Omental fat pad (tissue), 4 donors: ENCODE measurements at places on chromosomes 6 and 20.

DNA sequence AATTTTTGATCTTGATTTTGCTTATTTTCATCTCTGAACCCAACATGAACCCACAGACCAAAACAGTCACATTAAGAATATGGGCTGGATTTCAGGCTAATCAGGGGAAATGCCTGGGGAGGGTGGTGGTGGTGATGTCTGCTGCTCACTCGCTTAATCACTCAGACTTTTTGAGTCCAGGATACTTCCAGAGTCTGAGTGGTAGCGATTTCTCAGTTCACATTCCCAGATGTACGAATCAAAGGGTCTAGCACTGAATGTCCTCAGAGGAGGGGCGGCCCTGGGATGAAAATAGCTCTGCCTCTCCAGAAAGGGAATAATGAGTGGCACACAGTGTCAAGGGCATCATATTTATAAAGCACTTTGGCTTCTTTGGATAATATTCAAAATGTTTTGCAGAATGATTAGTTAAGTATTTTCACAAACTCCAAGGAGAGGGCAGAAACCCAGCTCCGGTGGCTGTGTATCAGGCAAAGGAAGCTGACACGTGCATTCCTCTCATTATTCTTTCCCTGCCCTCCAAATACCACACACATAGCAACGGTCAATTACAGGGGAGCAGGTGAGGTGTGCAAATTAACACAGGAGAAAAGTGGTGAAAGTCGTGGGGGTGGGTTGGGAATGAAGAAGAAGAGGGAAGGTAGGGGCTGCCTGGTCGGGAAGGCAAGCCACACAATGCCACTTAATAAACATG, 345.2 kb upstream of the RSPO3 start:
- DNase-seq, result no peak

- no peak for DNase-seq
Observed at GRCh38 chr20:43916881-43917371, 2.3 kb downstream of the TOX2 start.

GRCh38 chr6:158643836-158644230, 710 bp downstream of the DYNLT1 start:
- DNase-seq, result no peak

- no peak for DNase-seq
Observed at GRCh38 chr20:51127713-51128112, 104.8 kb upstream of the KCNG1 start.

GRCh38 chr6:26273673-26274588, 91.1 kb upstream of the BTN3A2 start:
- DNase-seq, result no peak

DNA sequence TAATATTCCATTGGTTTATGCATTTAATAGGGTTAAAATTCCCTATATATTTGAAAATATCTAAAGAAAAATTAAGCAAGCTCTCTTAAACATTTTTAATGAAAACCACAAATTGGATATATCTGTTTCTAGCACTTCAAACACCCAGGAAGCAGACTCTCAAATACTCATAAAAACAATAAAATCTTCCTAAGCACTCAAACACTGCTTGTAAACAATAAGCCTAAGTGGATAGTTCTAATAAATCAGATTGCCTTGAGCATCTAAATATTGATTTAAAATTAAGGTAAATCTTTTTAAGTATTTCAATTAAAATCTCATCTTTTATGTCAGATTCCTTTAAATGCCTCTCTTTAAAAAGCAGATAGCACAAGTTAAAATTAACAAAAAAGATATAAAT, 254.4 kb downstream of the KCNQ5 start:
- DNase-seq, result no peak

DNA sequence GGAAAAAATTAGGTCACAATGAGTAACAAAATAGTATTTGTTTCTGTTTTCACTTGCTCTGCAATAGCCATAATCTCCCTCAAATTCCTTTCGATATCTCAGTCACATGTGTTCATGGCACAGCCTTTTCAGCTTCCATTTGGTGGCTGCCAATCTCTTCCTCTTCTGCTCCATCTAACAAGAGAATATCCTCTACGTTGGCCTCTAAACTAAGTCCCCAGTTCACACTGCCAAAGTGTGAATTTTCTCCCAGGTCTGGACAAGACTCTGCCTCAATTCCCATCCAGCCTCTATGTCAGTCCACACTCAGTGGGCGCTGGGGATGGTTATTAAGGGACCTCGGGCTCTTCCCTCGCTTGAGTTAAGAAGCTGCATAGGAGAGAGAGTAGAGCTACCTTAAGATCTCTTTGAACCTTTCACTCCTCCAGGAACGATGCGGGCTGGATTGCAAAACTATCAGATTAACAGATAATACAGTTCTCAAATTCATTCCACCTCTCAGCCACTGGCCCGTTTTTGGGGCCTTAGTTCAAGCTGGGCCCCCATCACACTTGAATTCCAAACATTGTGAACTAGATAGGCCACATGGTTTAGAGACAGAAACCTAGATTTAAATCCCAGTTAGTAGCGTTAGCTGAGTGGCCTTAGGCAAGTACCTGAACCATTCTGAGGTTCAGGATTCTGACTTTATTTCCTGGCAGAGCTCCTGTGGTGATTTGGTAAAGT, 250.2 kb upstream of the QKI start:
- no peak for DNase-seq

GRCh38 chr20:16490696-16491095, 82.6 kb downstream of the KIF16B start:
- DNase-seq, result no peak

GRCh38 chr20:61185181-61185580, 66.9 kb upstream of the CDH4 start:
- no peak for DNase-seq

GRCh38 chr6:53369876-53370515, 21.2 kb upstream of the ELOVL5 start:
- no peak for DNase-seq

- no peak for DNase-seq
Observed at GRCh38 chr6:2503816-2504494, 246.8 kb downstream of the MYLK4 start.

- no peak for DNase-seq
Observed at GRCh38 chr20:29079769-29080690, 2177.4 kb upstream of the DEFB115 start.

- no peak for DNase-seq
Observed at GRCh38 chr20:24721891-24722568, 227.0 kb upstream of the CST7 start.

DNA sequence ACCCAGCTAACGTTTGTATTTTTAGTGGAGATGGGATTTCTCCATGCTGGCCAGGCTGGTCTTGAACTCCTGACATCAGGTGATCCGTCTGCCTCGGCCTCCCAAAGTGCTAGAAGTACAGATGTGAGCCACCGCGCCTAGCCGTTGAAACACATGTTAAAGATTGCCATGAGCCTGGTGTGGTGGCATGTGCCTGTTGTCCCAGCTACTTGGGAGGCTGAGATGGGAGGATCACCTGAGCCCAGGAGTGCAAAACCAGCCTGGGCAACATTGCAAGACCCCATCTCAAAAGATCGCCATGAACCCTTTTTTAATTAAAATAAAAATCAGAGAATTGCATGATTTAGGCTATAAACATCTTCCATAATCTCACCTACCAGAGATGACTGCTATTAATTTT, 2.7 kb downstream of the EFCAB8 start:
- DNase-seq, result no peak

GRCh38 chr6:168147205-168147738, 68.3 kb upstream of the FRMD1 start:
- DNase-seq, result no peak

GRCh38 chr6:21823371-21823770, 229.8 kb downstream of the SOX4 start:
- DNase-seq, result no peak

DNA sequence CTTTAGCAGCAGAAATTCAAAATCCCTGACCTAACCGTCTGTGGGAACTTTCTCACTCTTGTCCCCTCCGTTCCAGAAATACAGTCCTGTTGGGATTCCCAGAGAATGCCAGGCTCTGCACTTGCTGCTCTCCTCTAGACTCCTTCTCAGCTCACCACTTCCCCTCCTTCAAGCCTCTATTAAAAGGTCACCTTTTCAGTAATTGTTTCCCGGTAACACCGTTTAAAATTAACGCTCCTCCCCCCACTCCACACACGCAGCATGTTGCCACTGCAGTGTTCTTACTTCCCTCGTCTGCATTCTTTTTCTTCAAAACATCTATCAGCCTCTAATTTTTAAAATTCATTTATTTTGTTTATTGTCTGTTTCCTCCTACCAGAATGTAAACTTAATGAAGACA, 48.6 kb upstream of the LGSN start:
- no peak for DNase-seq

- DNase-seq, result no peak
Observed at GRCh38 chr20:15977026-15977425, 596.2 kb downstream of the KIF16B start.

DNA sequence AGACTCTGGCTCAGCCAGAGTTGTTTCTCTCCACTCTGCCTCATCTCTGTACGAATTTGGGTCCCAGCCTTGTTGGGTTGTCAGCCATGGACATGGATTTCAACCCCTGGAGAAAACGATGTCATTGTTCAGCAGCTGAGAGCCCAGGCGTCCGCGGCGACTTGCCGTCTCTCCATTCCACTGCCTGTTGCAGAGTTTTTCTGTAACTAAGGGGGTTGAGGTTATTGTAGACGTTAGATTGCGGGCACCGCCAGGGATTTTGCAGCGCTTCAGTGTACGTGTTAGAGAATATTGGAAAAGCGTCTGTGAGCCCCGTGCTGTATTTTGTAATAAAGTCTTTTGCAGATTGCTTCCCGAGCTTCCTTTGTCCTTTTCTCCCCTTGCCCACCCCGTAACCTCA, 13.1 kb upstream of the RBM38 start:
- no peak for DNase-seq

DNA sequence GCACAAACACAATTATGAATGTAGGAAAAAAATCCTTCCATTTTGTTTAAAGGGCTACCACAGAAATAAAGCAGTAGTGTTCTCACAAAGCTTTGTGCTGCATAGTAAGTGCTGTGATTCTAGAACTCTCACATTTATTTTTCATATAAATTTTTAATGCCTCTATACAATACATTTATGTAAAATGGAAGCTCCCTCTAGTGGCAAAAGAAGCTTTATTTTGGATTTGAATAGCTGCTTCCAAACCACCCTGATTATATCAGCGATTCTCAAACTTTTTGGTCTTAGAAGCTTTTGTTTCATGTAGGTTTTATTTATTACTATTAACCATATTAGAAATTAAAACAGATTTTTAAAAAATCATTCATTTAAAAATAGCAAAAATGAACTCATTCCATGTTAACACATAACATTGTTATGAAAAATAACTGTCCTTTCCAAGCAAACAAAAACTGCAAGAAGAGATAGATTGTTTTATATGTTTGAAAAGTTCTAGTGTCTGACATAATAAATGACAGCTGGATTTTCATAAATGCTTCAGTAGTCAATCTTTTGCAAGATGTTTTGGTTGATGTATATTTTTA, 38.4 kb downstream of the HS3ST5 start:
- DNase-seq, result no peak

- DNase-seq, result no peak
Observed at GRCh38 chr20:19926591-19926990, 90.6 kb upstream of the NAA20 start.
